ENCODE measurements at places on chromosomes 7 and 10. TPM values are rescaled to one million over a fixed set of nuclear protein-coding genes. Genes with fewer than 3 reads are reported as not detected.

The IDI1 gene
- total RNA-seq = 72.6 TPM

The SYPL1 gene
- total RNA-seq = 48.7 TPM

The DMBT1 gene
- not detected for total RNA-seq

The SEMA3C gene
- 325 TPM for total RNA-seq

The IL2RA gene
- total RNA-seq = 0.39 TPM

The MYL10 gene
- not detected for total RNA-seq

The SLC18A3 gene
- total RNA-seq = 44.6 TPM

The CNPY1 gene
- total RNA-seq = not detected

The TMEM236 gene
- 0.39 TPM for total RNA-seq

The GIMAP1 gene
- not detected for total RNA-seq

The PAPOLB gene
- total RNA-seq = not detected

The LGI1 gene
- total RNA-seq = not detected

The GSTO2 gene
- total RNA-seq = 20.5 TPM

The FAM237B gene
- not detected for total RNA-seq
